Activated naive CD4-positive, alpha-beta T cell treated with Interleukin-2 at 50 U/mL for 16 hours (primary cell): ENCODE measurements at places on chromosomes 5 and 9.

DNA sequence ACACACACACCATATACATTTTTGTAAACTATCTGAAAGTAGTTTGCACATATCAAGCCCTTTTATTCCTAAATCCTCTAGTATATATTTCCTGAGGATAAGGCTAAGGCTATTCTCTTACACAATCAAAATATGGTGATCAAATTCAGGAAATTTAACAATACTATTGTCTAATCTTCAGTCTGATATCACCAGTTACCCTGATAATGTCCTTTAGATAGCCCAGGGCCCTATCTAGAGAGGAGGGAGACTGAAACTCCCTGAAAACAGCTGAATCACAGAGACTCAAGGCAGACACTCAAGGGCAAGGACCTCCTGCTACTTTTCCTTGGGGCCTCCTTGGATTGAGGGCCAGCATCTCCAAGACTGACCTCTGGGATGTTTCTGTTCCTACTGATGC, 30.4 kb downstream of the PTTG1 start:
- DNase-seq, result no peak

- no peak for DNase-seq
Observed at GRCh38 chr5:92890841-92891244, 690.2 kb downstream of the NR2F1-AS1 start.

DNA sequence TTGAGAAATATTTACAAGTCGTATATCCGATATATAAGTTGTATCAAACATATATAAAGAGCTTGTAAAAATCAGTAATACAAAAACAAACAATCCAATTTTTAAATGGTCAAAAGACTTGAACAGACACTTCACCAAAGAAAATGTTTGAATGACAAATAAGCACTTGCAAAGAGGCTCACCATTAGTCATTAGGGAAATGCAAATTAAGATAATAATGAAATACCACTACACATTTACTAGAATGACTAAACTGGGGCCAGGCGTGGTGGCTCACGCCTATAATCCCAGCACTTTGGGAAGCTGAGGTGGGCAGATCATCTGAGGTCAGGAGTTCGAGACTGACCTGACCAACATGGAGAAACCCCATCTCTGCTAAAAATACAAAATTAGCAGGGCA, 134.6 kb upstream of the HAND1 start:
- DNase-seq, result no peak

- no peak for DNase-seq
Observed at GRCh38 chr5:142834504-142834903, 64.3 kb downstream of the ARHGAP26 start.

- DNase-seq, result peak; percentile 62
Observed at GRCh38 chr5:180605554-180606214, 14.4 kb upstream of the SCGB3A1 start.

- DNase-seq, result no peak
Observed at GRCh38 chr9:104820336-104820735, 56.4 kb downstream of the NIPSNAP3B start.

DNA sequence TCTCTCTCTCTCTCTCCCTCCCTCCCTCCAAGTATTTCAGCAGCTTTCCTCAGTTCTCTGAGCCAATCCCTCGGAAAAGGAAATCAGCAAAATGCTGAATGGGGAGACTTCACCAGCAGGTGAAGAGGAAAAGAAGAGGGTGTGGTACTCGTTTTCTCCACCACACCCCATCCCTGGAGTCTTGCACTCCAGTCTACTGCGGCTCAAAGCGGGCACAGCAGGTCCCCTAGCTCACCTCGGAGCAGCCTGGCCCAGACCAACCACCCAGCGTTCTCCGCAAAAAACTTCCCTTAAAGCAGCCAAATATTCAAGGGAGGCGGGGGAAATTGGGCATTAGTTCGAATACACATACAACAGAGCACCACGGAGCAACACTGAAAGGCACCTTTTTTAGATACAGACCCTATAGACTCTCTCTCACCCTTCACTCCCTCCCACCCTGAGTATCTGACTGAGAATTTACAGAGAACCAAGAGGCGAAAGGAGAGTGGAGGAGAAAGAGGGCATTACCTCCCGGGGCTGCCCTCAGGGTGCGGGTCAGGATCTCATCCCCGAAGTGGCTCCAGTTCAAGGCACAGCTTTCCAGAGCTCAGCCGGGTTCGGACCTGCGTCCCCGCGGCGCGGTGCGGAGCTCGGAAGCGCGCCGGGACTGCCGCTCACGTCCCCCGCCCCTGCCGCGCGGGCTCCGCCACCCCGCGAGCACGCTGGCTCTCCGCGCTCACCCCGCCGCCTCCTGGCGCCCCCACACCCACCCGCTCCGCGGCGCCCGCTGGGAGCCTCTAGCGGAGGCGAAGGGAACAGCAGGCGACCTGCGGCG, 1638.5 kb upstream of the C9orf72 start:
- peak; percentile 21 for DNase-seq

DNA sequence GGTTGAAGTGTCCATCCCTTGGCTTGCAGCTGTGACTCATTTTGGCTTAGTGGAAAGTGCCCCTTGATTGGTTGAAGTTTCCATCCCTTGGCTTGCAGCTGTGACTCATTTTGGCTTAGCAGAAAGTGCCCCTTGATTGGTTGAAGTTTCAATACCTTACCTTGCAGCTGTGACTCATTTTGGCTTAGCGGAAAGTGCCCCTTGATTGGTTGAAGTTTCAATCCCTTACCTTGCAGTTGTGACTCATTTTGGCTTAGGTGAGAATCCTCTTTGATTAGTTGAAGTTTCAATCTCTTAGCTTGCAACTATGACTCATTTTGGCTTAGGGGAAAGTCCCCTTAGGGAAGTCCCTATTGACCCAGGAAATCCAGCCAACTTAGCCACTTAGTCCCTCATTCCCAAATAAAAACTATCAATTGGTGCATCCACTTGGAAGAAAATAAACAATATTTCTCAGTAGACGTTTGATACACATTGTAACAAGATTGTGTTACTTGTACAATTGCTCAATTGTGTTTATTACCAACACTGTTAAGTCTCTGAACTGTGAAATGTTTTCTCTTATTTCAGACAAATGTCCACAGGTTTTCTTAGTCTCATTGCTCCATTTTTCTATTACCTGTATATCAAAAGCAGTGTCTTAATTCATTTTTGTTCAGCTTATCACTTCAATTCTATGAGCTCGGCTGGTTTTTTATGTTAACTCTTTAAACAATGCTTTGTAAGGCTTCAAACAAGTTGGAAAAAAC, 2308.8 kb upstream of the ACO1 start:
- peak; percentile 54 for DNase-seq

DNA sequence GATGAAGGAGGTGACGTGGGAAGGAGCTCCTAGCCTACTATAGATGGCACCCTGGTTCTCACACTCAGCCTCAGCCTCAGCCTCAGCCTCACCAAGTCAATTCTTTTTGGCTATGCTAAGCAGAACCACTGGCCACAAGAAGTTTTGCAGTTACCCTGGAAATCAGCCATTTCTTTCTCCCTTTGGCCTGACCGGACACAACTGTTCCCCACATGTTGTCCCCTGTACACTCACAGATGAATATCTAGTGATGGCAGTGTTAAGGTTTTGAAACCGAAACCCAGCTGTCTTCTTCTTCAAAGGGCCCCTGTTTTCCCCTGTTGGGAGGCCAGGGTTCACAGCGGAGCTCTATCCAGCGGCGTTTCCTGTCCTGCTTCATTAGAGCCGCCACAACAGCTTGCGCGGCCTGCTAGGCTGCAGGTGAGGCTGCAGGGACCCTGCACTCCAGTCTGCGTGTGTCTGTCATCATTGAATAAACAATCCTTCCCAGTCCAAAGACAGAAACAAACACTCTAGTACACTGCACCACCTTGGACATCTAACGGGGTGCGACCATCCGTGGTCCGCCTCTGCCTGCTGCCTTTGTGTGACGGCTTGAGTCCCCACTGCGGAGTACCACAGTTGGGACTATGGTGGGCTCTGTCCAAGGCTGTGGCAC, 250.5 kb downstream of the DENND1A start:
- DNase-seq, result no peak

GRCh38 chr5:113056988-113057387, 80.4 kb downstream of the DCP2 start:
- DNase-seq, result no peak

GRCh38 chr5:42566652-42567295, 143.5 kb downstream of the GHR start:
- DNase-seq, result no peak

GRCh38 chr5:180974612-180975315, 13.9 kb upstream of the BTNL3 start:
- no peak for DNase-seq

GRCh38 chr9:6199596-6199995, 16.0 kb upstream of the IL33 start:
- no peak for DNase-seq

DNA sequence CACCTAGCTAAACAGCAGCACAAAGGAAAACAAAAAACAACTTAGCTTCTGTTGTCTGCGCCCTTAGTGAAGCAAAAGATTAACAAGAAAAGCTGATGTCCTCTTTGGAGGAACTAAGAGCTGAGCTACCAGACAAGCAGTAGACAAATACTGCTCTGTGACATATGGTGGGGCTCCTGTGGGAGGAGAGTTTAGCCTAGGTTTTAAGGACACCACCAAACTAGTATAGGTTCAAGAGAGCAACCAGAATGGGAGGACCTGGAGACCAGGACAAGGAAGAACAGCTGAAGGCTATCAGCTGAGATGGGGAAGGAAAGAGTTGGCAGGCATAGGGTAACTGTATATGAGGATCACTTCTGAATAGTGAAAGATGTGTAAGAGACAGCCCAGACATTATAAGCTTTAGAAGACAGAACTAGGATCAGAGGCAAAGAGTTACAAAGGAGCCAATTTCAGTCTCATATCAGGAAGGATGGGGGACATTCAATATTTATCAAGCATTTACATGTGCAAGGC, 27.2 kb downstream of the FBXW2 start:
- DNase-seq, result no peak

DNA sequence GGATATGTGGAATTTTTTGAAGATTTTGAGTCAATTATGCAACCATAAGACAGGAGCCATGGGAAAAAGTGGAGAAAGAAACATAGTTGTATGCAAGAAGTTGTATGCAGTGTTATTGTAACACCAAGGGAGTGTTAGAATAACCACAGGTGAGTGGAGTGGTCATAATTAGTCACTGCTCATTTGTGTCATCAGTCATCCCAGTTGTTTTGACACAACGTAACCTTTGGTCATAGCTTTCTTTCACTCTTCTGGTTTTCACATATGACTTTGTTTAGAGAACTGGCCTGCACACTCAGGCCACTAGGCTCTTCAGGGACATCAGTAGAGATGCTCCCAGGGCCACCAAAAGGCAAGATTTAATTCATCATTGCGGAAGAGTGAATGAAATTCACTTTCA, 158.7 kb upstream of the HMHB1 start:
- DNase-seq, result no peak

DNA sequence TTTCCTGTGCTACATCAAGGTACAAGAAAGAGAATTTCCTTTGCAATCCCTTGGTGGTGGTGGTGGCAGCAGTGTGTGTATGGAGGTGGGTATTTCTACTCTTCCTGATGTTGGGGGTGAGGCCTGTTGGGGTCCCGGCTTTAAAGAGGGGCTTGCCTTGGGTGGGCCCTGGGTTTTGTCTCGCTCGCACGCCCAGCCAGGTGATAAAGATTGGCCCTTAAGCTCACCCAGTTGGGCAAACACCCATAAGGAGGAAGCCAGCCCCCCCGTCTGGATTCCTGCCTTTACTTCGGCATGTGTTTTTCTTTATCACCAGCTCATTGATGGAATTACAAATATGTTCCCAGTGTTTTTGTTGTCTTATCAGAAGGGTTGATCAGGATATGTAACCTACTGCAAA, 16.0 kb upstream of the SARDH start:
- no peak for DNase-seq

DNA sequence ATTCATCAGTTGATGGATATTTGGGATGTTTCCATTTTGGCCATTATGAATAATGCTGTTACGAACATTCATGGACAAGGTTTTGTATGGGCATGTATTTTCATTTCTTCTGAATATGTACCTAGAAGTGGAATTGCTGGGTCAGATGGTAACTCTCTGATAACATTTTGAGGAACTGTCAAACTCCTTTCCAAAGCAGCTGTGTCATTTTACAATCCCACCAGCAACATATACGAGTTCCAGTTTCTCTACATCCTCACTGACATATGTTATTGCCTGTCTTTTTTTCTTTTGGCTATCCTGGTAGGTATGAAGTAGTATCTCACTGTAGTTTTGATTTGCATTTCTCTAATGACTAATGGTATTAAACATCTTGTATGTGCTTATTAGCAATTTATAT, 86.7 kb downstream of the PRKACG start:
- no peak for DNase-seq

DNA sequence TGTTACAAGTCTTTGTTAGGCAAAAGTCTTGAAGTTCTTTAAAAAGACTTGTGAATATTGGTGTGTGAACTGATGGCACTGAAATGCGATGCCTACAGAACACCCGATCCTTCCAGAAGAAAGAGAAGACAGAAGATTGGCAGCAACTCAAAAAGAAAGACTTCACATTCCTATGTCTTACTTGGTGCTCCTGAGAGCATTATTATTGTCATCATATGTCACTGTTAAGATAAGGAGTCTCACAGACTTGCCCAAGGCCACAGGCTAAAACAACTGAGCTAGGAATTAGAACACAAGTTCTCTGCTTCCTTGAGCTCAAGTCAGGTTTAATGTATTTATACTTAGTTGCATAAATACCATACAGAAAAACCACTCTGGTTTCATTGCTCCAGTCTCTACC, 198.0 kb downstream of the PARP8 start:
- no peak for DNase-seq

DNA sequence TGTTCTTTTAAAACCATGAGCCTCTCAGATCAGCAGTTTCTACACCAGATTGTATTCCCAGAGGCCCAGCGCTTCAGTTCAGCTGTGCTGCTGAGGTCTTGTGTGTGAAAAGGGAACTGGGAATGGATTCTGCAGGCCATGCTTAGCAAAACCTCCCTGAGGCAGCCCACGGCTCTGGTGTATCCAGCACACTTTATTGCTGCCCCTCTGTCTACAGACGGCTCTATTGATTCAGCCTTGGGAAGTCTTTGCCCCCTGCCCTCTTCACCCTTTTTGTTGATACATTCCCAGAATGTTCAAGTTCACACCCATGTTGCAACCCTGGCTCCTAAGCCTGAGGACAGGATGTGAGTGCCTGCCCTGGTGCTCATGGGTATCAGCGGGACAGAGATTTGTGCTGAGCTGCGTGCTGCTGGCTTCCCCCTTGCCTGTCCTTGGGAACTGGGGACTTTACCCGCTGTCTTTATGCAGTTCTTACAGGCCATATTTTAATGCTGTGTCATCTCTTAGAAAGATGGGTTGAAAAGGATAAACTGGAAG, 37.3 kb downstream of the ARHGAP26 start:
- no peak for DNase-seq

- DNase-seq, result no peak
Observed at GRCh38 chr9:79980432-79980831, 408.7 kb downstream of the TLE4 start.

- no peak for DNase-seq
Observed at GRCh38 chr5:53397845-53398244, 82.6 kb upstream of the FST start.

GRCh38 chr5:14357851-14358250, 214.7 kb downstream of the TRIO start:
- DNase-seq, result no peak

- DNase-seq, result no peak
Observed at GRCh38 chr5:95808013-95808685, 14.4 kb downstream of the GLRX start.
